Cerebellar nuclear complex (tissue), 1 donor: ENCODE measurements at places on chromosomes 12 and 14.

DNA sequence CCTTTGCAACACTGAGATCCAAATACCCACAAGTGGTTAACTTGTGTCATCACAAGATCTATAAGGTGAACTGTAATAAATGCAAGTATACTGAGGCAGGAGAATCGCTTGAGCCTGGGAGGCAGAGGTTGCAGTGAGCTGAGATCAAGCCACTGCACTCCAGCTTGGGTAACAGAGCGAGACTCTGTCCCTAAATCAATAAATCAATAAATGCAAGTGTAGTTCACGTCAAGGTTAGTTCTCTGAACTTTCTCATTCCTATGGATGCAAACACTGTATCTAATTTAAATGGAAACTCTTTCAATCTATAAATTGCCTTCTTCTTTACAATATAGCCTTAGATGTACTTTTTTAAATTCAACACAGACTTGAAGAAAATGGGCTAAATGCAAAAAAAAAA, 3.2 kb downstream of the MAGOHB start:
- no peak for DNase-seq

- DNase-seq = no peak
These were observed 207.8 kb downstream of the CRADD start for GRCh38 chr12:93884794-93885460.

DNA sequence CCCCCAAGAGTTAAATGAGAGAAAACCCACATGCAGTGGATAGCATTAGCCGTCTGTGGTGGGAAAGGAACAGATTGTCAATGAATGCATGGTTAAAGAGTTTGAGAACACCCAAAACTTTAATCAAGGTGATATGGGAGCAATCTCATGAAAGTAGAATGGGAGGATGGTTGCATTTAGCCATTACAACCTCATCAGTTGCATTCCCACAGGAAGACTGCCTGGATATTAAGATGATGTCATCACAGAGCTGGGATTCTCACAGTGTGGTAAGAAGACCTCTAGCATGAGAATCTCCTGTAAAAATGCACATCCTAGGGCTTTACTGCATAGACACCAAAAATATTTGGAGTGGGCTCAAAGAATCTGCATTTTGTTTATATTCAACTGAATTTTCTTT, 284.9 kb downstream of the RGS6 start:
- no peak for DNase-seq

DNA sequence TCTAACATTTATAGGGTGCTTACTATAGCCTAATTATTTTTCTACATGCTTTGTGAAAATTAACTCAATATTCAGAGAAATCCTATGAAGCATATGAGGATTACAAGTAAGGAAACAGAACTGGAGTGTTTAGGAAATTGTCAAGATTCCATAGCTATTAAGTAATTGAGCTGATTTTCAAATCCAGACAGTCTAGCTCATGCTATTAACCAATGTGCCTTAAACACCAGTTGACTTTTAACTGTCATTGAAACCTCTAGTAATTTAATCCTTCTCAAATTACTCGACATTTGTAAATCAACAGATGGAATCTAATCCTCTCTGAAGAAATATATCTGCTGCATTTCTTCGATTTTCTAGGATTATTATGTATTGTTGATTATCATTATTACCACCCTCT, 488.9 kb downstream of the MDGA2 start:
- no peak for DNase-seq
